ENCODE measurements at places on chromosomes 2 and 18.

- DNase-seq = no peak
Measured at GRCh38 chr2:20675701-20676352, 8.9 kb downstream of the GDF7 start.

GRCh38 chr2:217784996-217785543 lies 217.7 kb downstream of the TNS1 start:
- no peak for DNase-seq

- no peak for DNase-seq
Measured at GRCh38 chr2:206217743-206218142, 56.7 kb upstream of the ZDBF2 start.

DNA sequence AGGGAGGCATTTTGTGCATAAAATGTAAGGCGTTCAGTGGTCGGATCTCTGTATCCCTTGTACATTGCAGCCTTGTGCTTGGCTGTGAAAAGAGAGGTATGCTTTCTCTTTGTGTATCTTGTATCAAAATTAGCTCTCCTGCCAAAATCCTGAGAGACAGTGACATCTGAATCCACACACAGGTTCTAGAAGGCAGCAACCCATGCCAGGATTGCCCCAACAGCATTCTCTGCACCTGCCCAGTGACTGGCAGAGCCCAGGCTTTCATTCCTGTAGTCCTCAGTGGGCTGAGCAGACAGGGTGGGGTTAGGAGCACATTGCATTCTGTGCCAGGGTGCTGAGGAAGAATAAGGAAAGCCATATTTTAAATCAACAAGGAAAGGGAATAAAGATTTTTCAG lies 740.3 kb upstream of the RAB6C start:
- DNase-seq = no peak

GRCh38 chr2:1748741-1749488 lies 4.6 kb upstream of the PXDN start:
- DNase-seq = no peak

DNA sequence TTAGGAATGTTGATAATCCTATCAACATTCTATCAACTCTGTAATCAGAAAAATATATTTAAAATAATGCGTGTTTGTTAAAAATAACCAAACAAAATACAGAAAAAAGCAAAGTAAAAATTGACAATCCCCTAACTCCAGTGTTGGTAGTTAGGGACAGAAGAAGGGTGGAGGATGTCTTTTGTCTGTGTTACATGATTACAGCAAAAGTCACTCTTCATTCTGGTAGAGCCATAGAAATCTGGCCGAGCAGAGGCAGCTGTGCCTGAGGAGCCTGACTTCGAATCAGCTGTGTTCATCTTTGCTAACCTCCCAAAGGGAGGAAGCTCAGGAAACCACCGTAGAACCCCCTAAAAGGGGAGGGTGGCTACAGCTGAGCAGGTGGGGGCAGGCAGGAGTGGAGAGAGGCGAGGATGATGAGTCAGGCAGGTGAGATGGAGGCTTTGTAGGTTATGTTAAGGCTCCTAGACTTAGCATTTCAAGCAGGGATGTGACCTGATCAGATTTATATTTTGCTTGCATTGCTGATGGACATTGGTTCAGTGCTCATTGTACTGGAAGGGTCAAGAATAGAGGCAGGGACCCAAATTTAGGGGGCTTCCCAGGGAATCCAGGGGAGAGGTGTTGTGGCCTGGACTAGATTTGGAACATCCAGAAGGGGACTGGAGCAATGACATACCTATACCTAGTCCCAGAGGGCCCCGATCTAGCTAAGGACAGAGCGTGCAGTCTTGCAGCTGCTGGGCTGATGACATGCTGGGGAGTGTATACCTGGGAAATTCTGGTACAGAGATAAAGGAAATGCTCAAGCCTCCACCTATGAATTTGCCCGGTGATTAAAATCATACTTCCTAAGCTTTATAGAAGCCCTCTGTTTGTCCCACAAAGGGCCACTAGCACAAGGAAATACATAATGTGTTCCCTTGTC lies 95.7 kb downstream of the NEDD4L start:
- DNase-seq = no peak

DNA sequence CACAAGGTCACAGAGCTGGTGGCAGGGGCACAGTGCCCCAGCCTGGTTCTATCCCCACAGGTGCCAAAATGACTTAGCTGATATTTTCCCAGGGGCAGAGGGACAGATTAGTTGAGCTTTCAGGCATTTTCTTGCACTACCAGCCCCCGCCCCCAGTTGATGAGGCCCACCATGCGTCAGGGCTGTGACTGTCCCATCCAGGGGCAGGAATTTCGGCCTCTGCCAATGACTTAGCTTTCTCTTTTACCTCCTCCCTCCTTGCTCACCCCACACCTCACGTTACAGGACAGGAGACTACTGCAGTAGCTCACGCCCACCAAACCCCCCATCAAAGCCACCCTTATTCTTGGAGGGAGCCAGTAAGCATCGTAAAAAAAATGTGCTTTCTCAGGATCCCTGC lies 31.5 kb downstream of the MRO start:
- DNase-seq = no peak

DNA sequence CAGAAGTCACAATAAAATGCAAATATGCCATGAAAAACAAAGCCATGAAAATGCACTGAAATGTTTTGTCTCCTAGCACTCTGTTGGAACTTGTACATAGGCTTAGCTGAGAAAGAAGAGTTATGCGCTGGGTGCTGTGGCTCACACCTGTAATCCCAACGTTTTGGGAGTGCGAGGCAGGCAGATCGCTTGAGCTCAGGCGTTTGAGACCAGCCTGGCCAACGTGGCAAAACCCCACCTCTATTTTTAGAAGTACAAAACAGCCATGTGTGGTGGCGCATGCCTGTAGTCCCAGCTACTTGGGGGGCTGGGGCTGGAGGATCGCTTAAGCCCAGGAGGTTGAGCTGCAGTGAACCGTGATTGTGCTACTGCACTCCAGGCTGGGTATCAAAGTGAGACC lies 39.9 kb downstream of the IRS1 start:
- DNase-seq = no peak

GRCh38 chr18:79197531-79197930 lies 128.3 kb downstream of the ATP9B start:
- no peak for DNase-seq

- DNase-seq = peak; percentile 80
Measured at GRCh38 chr2:9565436-9566153, 10.0 kb upstream of the ADAM17 start.
